ENCODE measurements at places on chromosomes 1 and 21.

- DNase-seq = no peak
Observed at GRCh38 chr1:177281901-177282300, 111.1 kb downstream of the BRINP2 start.

GRCh38 chr1:86069757-86070145 lies 86.8 kb downstream of the COL24A1 start:
- DNase-seq = peak; percentile 63

DNA sequence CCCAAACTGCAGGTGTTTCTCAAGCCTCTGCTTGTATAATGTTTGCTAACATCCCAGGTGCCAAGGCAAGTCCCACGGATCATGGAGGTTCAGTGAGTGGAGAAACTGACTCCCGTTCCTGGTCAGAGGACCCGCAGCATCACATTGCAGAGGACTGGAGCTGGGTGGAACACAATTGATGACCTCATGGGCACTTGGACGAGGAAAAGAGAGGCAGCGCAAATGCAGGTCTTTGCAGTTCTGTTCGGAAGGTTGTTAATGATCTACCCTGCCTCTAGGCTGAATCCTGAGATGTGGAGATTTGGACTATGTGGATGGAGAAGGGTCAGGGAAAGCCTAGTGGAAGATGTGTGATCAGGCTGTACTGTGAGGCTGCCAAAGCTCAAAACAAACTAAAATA lies 192.9 kb downstream of the DUSP10 start:
- DNase-seq = no peak

GRCh38 chr1:118340928-118341910 lies 156.2 kb upstream of the SPAG17 start:
- no peak for DNase-seq

DNA sequence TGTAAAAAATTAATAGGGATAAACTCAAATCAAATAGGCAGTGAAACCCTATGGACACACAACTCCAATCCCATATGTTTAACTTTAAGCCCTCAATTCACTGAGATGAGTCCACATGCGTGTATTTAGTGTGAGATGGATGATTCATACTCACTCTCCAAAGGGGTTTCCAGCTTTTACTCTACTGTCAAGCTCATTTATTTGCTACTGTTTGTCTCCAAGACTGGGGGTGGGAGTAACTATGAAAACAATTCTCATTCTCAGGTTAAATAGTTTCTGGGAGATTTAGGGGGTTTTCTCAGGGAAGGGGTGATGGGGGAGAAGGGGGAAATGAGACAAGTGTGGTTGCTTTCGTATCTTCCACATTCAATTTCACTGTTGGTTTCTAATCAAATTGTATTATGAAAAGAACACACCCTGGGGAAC lies 2.7 kb downstream of the RAB29 start:
- no peak for DNase-seq

GRCh38 chr1:23543707-23544443 lies 12.8 kb upstream of the E2F2 start:
- no peak for DNase-seq

DNA sequence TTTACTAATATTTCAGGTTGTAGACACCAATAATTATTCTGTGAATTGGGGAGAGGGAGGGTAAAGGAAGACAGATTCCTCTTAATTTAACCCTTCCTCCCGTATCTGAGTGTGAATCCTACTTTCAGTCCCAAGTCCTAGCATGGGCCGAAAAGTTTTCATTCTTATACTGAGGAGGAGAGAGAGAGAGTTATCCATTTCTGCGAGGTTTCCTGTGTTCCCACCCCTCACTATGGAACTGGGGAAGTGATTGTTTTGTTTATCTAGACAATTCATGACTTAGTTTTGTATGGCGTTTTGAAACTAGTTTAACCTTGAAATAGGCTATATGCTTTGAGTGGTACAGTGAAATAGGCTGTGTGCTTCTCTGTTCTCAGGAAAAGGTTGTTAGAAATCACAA lies 134.0 kb upstream of the DPYD start:
- DNase-seq = no peak

- no peak for DNase-seq
Observed at GRCh38 chr1:23905461-23906025, 7.6 kb downstream of the CNR2 start.

- peak; percentile 48 for DNase-seq
Observed at GRCh38 chr1:159092036-159092760, 15.6 kb upstream of the AIM2 start.

DNA sequence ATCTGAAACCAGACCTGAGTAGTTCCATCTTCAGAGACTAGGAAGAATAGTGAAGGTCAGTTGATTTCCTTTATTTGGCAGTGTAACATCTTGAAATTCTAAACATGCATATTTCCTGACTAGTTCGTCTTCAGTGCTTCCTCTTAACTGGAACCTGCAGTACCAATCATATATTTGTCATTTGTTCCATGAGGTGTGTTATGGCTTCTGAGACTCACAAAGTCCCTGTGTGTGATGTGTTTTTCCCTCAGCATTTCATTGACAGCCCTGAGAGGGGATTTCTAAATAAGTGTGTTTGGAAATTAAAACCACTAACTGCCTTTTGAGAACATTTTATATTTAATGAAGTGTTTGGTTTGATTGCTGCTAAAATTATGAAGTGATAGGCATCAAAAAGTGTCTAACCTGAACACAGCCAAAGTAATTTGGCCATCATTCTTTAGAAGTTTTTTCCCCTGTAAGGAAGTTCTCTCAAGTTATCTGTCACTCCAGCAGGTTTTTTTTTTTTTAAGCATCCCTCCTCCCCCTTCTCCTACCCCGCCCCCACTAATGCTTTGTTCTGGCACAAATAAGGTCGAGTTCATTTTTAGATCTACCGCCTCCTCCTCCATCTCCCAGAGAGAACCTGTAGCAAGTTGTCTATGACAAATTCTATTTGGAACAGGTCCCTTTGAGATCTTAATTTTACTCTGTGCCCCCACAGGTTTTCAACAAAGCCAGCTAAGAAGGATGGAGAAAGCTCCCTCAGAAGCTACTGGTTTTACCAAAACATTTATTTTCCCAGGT lies 61.4 kb downstream of the TMEM200B start:
- no peak for DNase-seq

DNA sequence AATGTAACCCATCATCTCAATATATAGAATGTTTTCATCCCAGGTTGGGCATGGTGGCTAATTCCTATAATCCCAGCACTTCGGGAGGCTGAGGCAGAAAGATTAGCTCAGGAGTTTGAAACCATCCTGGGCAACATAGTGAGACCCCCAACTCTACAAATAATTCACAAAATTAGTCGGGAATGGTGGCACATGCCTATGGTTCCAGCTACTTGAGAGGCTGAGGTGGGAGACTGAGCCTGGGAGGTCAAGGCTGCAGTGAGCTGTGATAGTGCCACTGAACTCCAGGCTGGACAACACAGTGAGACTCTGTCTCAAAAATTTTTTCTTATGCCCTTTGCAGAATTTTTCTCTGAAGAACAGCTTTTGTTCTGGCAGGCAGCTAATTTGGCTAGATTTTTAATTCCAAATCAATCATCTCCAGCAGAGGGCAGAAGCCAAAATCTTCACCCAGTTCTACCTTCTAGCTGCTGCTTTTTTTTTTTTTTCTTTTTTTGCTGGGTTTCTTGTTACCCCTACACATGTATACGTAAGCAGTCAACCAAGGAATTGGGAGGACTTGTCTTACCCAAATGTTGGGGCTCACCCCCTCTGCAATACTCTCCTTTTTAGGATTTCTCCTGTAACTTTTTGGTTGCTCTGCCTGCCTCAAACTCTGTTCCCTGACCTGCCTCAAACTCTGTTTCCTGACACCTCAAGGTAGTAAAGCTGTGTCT lies 2.7 kb upstream of the RAD54L start:
- peak; percentile 9 for DNase-seq

- no peak for DNase-seq
Observed at GRCh38 chr1:232968391-232968790, 18.0 kb downstream of the NTPCR start.

DNA sequence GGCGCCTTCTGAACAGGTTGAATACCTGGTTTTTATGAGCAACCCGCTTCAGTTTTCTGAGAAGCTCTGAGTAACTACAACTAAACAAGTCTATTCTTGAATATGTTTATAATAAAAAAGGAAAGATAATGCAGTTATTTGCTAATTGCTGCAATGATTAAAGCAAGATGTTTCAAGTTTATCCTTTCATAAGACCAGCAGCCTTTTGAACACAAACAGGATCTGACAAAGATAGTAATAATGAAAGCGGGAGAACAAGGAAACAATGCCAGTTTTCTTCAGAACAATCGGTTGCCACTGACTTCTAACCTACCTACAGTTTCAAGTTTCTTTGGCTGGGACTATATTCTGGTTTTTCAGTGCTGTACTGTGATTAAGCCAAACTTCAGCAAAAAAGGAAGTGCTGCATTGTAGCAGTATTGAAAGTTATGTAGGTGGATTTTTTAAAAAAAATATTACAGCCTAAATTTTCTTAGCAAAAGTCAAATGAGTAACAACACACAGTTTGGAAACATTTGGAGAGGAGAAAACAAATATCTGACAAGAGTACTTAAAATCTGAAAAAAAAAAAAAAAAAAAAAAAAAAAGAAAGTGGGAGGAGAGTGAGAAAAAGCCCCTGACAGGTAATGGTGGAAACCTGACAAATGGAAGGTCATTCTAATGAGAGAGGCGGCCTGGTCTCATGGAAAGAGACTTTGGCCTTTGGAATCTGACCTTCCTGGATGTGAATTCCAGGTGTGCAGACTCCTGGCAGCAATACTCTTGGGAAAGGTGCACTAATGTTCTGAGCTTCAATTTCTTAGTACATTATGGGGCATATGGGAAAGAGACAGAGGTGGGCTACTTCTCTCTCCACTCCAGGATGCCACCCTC lies 11.4 kb downstream of the KCNJ15 start:
- no peak for DNase-seq

DNA sequence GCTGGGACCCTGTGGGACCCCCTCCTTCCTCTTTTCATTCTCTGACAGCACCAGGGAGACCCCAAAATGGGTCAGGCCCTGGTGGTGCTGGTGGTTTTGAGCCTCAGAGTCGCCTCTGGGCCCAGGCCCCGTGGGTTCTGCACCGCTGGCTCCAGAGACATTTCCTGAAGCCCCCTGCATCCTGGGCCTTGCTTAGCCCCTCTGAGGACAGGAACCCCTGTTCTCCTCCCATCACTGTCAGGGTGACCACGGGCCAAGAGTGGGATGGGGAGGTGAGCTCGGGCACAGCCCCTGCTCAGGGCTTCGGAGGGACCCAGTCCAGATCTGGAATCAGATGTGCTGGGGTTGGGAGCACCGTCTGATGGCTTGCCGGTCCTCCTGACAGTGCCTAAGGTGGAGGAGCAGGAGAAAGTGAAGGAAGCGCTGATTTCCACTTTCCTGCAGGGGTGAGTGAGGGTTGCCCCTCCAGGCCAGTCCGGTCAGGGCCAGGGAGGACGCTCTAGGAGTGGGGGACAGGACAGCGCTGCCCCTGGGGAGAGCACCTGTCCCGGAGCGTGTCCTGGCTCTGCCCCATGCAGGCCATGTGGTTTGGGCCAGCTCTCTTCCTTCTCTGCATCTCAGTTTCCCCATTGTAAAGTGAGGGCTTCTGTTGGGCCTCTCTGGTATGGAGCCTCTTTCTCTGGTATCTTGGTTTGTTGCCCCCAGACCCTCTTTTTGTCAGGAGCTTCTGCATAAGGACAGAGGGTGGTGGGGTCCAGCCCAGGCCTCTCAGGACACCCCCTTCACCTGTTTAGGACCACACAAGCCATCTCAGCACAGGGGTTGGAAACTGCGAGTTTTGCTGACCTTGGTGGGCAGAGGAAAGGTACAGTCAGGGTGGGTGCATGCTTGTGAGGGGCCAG lies 71.0 kb downstream of the TRIM11 start:
- DNase-seq = no peak

DNA sequence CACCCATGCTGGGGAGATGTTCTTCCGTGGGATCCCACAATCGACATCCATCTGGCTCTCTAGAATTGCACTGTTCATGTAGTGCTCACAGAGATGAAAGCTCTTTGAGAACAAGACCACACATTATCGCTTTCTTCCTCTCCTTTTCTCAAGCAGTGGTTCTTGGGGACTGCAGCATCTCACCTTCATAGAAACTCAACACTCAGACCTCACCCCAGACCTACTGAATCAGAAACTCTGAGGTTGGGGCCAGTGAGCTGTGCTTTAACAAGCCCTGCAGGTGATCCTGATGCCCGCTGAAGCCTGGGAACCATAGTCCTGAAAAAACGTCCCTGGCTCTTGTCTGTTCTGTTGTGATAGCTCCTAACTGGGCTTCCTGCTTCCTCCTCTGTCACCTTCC lies 251.3 kb upstream of the FGGY start:
- no peak for DNase-seq

GRCh38 chr21:41199588-41199987 lies 31.6 kb downstream of the BACE2 start:
- DNase-seq = no peak

DNA sequence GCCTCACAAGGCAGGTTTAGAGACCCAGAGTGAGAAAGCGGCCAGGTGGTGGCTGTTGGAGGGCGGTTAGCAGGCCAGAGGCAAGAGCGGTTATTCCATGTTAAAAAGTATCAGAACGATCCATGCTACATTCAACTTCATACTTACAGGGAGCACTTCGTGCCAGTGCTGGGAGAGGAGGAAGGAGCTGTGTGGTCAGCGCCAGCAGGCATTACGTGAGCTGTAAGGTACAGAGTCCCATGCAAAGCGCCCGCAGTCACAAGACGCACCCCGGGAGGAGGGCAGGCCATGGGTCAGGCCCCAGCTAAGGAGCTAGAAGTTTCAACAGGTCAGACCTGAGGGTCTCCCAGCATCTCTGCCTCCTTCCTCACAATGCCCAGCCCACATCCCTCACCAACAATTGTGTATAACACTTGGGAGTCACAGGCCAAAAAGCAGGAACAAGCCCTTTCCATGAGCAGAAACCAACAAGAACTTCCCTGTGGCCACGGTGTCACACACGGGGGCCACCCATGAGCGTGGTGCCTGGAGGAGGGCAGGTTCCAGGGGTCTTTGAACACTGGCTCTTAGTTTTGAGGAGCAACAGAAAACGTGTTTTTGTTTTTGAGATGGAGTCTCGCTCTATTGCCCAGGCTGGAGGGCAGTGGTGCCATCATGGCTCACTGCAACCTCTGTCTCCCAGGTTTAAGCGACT lies 21.8 kb upstream of the GPR153 start:
- no peak for DNase-seq

DNA sequence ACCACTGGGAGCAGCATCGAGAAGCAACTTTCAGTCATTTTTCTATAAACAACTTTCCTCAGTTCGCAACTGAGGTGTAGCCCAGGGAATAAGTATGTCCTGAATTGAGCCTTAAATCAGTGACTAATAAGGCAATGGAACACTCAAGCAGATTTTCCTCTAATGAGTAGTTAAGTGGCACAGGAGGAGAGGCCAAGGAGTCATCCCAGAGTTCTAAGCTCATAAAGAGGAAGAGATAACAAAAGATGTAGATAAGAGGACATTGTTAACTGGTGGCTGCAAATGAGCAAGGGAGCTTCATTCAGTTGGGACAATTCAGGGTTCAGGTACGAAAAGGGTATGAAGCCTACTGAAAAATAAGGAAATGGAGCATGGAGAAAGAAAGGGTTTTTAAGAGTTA lies 64.5 kb downstream of the LRRC40 start:
- DNase-seq = no peak

GRCh38 chr1:226320930-226321329 lies 12.0 kb upstream of the LIN9 start:
- no peak for DNase-seq

GRCh38 chr1:232317350-232317749 lies 312.6 kb downstream of the SIPA1L2 start:
- DNase-seq = no peak
